Fibroblast of the aortic adventitia (primary cell): ENCODE measurements at places on chromosomes 1 and 21.

DNA sequence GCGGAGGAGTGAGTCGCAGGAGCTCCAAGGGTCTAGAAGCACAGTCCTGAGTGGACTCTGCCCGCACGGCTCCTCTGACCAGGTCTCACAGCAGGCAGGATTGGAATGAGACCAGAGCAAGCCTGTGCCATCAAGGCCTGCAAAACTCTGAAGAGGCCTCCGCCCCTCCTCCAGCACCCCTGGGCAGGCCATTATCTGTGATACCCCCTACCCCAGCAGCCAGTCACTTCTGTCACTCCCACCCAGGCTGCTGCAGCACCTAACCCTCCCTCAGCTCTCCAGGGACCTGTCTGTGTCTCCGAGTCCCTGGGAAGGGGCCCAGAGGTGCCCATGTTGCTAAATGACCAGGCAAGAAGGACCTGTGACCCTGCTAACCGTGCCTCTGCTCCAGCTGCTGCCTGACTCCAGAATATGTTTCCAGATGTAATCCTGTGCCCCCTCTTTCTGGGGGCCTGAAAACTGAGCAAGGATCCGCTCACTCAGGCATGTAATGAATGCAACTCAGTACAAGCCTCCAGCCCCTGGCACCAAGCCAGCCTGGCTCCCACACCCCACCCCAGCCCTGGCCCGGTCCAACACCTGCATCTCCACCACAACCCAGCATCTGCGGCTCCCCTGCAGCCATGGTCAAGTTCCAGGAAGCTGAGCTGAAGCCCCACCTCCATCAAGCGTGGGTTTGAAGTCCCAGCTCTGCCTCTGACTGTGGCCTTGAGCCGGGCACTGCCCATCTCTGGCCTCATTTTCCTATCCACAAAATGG, 22.1 kb upstream of the COL16A1 start:
- no peak for DNase-seq

DNA sequence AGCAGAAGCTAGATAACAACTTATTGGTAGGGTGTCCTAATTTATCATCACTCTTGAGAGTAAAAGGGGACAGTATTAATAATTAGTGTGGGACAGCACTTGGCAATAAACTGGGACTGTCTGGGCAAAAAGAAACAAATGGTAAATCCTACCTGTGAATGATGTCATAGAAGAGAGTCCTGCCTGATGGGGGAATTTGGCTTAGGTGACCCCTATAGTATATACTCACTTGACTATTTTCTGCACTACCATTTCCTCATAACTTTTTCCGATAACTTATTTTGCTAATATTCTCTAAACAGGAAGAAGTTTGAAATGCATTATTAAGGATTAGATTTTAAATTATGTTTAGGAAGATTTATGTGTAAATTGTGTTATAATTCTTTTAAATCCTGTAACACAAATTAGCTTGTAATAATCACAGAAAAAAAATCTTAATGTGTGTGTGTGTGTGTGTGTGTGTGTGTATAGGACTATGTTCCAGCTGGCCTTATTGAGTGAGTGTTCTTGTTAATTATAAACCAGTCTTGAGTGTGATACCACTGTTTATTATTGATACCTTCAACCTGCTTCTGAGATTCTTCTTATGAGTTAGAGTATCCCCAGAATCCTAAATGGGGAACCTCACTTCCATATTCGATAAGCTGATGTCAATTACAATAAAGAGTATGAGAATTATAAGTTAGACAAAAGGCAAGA, 144.2 kb upstream of the C1orf105 start:
- DNase-seq, result no peak

DNA sequence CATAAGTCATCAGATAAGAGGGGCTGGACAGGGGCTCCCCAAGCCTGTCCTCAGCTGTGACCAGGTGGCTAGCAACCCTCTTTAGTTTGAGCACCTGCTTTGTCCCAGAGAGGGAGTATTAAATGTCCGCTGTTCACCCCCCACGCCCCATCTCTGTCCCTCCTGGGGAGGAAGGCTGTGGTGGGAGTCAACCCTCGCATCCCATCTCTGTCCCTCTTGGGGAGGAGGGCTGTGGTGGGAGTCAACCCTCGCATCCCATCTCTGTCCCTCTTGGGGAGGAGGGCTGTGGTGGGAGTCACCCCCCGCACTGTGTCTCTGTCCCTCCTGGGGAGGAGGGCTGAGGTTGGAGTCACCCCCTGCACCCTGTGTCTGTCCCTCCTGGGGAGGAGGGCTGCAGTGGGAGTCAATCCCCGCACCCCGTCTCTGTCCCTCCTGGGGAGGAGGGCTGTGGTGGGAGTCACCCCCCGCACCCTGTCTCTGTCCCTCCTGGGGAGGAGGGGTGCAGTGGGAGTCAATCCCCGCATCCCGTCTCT, 72.6 kb upstream of the ABCG1 start:
- DNase-seq, result no peak

DNA sequence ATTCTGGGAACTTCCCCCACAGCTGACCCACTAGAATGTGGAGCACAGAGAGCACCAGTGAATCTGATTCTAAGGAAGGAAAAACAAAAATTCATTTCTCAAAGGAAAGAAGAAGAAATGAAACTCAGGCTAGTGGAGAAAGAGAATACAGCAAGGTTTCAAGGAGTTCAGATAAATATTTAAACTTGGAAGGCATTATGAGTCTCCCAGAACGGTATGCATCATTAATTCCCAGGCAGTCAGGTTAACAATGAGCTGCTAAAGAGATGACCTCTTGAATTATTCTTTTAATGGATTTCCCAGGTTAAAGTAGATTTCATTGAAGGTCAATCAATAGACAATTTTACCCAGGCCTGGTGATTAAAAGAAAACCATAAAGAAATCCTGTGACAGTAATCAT, 103.6 kb upstream of the KAZN start:
- no peak for DNase-seq

DNA sequence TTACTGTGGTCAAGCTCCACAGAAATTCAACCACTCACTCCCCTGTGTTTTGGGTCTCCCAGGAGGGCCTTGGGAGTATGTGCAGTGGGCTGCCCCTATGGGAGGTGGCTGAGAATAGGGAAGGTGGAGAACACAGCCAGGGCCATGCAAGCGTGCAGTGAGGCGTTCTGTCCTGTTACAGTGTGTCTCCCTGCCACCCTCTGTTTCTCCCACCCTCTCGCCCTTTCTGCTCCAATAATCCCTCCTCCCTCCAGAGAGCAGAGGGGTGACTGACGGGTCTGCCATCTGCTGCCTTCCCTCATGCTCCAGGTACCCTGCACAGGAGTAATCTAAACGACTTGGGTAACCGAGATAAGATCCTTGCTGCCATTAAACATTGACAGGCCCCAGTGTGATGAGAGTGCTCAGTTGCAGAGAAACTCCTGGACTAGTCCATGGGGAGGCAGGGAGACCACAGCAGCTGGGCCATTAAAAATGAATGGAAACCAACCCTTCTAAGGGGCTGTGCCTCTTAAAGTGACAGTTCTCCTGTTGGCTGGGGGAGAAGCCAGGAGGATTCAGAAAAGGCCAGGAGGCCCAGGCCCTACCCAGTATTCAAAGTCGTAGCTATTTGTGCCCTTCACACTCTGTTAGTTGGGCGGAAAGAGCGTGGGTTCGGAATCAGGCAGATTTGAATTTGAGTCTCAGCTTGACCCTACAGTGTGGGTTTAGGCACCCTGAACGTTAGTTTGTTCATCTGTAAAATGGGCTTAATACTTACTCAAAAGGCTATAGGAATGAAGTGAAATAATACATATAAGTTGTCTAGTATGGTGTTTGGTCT, 22.4 kb upstream of the BTG2 start:
- DNase-seq, result no peak

- DNase-seq, result no peak
These were observed 53.3 kb downstream of the SIK1 start for GRCh38 chr21:43373362-43374227.

- DNase-seq, result no peak
These were observed 5.3 kb downstream of the CBR1 start for GRCh38 chr21:36075171-36075570.

DNA sequence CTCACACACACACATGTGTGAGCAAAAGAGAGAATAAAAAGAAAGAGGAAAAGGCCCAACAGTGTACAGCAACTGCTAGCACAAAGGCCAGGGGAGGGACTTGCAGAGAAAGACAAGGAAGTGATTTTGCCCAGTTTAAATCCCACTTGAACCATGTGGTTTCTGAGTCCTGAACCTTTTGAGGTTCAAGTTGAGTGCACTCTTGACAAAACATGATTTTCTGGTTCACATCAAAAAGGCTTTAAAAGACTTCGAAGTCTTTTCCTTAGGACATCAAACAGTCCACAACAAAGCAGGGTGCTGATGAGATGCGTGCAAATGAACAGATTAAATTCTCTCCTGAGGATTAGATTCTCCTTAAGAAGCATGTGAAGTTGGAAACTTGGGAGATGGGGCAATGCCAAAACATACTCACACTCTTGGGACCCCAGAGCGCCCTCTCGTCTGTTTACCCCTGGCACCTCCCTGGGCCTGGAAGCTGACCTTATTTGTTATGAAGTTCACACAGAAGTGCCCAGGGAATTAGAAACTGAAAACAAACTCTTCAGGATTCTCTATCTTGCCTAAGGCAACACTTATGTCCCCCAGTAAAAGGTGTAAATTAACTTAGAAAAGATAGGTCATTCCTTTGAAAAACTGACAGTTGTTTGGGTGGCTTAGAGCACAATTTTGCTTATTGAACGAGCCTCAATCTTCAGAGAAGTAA, 31.5 kb downstream of the RNF220 start:
- DNase-seq, result no peak
